ENCODE measurements at places on chromosomes 1 and 21.

DNA sequence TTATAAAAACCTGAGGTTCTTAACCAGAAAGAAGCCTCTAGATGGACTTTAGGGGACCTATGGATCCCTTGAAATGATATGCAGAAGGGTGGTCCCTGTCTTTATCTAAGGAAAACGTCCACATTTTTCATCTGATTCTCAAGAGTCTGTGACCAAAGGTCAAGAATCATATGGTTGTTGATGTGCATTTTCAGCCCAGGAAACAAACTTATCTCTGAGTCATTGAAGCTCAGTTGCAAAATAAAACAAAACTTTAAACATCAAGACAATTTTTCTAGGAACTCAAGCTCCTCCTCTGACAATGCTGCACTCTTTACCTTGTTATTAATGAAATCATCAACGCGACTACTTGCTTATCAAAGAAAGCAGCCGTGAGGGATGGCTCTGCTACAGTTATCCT lies 83.3 kb downstream of the TIAM1 start:
- DNase-seq: no peak

- peak; percentile 13 for DNase-seq
These were observed 90.3 kb upstream of the PAXBP1 start for GRCh38 chr21:32861866-32862265.

DNA sequence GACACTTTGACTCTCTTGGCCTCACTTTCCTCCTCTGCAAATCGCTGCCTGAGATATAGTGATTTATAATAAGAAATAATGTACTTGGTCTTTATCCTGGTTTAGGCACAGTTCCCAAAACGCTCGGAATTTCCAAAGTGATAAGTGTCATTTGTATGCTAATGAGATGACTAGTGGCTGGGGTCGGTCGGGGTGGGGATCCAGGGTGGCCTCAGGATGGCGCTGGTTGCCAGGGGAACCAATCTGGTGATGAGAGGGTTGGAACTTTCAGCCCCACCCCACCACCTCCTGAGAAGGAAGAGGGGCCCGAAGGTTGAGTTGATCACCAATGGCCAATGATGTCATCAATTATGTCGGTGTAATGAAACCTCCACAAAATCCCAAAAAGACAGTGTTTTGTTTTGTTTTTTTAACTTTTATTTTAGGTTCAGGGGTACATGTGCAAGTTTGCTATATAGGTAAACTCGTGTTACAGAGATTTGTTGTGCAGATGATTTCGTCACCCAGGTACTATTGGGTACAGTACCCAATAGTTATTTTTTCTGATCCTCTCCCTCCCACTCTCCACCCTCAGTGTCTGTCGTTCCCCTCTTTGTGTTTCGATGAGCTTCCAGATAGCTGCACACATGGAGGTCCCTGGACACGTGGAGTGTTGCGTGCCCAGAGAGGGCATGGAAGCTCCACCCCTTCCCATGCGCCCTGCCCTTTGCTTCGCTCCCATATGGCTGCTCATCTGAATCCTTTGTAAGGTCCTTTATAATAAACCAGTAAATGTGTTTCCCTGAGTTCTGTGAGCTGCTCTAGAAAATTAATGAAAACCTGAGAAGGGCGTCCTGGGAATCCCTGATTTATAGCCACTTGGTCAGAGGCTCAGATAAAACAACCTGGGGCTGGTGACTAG lies 97.2 kb downstream of the KCNN3 start:
- DNase-seq: no peak

DNA sequence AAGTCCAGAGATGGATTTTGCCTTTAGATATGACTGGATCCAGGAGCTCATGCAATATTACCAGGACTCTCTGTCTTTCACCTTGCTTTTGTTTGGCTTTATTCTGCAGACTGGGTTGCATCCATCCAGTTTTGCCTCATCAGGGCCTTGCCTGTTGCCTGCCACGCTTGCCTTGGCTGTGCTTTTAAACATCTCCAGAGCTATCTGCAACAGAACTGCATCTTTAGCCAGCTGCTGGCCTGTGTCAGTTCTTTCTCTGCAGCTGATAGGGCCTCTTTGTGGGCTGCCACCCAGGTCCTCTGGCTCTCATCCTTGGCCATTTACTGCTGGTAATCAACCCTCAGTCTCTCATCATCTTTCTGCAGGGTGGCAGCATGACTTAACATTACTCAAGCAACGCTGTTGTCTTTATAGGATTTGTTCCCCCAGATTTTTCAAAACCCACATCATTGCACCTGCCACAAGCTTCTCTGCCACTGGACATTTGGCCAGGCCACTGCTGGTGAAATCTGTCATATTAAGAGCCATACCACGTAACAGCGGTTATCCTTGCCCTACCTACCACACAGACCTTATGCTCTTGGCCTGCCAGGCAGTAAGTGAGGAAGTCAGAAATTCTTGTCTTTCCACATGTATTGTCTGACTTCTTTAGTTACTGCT lies 24.4 kb upstream of the HUNK start:
- no peak for DNase-seq

- no peak for DNase-seq
These were observed 69.3 kb downstream of the RPS6KA1 start for GRCh38 chr1:26598890-26599289.

- DNase-seq: no peak
These were observed 36.8 kb downstream of the RAB3GAP2 start for GRCh38 chr1:220235462-220235861.

GRCh38 chr1:27045973-27046558 lies 33.4 kb upstream of the TENT5B start:
- DNase-seq: no peak

GRCh38 chr1:200108659-200109058 lies 81.1 kb downstream of the NR5A2 start:
- DNase-seq: no peak

DNA sequence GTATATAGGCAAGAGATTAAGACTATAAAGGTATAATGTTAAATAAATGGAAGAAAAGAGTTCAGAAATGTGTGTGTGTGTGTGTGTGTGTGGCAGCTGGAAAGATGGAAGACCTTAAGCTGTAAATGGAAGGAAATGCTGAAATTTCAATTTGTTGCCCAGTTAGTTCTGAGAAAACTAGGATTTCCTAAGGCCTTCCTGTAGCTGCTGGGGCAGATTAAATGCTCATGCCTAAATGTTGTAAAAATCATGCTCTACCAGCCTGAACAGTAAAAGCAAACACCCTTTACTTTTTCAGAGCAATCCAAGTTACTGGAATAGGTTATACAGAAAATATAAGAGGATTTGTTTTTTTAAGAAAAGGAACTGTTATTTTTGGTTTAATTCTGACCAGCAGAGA lies 8.3 kb downstream of the ADCY10 start:
- no peak for DNase-seq

DNA sequence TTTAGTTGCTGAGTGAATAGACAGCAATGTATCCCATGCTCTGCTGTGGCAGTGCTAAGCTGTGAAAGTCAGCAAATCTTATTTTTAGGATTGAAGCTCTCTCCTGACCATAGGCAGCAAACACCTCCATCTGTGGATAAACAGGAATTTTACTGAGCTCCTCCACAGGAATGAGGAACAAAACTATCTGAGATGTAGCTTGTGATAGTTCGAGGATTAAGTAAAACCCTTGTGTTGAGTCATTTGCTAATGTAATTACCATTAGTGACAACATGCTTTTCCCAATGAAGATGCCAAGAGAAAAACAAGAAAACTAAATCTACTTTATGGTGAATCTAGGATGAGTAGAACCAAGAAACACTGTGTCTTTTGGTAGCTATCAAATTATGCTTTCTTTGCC lies 122.7 kb downstream of the CLEC20A start:
- no peak for DNase-seq

- DNase-seq: no peak
These were observed 23.1 kb upstream of the IGSF5 start for GRCh38 chr21:39721885-39722284.

GRCh38 chr1:19797827-19798226 lies 1.9 kb downstream of the TMCO4 start:
- no peak for DNase-seq

DNA sequence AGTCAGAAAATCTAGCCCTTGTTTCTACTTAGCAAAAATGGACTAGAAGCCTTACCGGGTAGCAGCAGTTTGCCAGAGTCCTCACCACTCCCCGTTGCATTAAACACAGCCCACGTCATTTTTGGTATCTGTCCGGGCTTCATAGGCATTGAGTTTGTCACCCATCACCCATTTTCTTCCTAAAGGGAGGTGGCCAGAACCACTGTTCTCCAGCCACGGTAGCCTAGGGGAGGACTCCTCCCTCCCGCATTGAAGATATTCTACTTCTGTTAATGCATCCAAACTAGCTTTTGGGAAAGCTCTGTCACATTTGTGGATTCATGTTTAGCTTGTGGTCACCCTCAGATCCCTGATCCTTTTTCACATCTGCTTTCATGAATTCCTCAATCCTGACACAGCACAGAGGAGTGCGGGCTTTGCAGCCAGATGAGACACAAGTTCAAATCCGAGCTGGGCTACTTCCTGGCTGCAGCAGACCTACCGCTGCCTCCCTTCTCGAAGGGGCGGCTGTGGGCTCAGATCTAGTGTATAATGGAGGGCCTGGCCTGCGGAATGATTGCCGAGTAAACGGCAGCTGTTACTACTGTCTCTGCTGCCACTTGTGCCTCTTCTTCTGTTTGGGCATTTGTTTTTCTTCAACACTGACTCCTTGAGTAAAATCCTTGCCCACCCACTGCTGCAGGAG lies 63.2 kb upstream of the EFHD2 start:
- no peak for DNase-seq

DNA sequence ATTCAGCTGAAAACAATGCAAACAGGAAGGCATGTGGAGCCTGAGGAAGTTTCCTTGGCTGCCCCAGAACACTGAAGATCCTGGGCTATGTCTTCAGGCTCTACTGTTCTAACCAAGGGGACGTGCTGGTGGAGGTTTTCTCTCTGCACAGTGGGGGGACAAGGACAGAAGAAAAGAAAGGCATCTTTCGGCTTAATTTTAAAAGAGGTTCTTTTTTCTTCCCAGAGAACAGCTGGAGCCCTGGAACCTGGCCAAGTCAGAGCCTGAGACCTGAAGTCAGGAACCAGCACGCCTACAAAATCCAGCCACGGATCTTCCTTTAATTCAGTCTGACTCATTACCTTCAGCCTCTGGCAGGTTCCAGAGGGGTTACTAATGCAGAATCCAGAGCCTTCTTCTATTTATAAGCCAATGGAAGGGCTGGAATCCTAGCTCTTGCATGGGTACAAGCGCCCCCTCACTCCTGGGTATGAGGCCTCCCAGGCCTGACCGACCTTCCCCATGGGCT lies 19.8 kb downstream of the CTNNBIP1 start:
- peak; percentile 85 for DNase-seq

- DNase-seq: no peak
These were observed 35.8 kb upstream of the CR2 start for GRCh38 chr1:207418351-207418750.

DNA sequence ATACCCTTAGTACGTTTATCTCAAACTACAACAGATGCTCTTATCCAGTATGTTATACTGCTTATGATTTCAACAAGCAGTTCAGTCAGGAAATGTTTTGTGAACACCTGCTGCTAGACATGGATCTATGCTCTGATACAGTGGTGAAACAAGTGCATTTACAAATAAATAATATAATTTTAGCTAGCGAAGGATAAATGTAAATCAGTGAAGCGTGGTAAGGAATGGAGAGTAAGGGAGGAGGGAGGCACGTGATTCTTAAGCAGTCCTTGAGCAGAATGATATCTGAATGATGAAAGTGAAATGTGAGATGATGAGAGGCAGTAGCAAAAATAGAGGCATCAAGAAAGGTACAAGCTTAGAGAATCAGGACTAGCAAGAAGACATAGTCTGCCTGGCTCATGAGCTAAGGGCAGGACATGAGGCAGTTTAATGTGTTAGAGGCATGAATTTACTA lies 6.3 kb downstream of the TSNAX start:
- no peak for DNase-seq

DNA sequence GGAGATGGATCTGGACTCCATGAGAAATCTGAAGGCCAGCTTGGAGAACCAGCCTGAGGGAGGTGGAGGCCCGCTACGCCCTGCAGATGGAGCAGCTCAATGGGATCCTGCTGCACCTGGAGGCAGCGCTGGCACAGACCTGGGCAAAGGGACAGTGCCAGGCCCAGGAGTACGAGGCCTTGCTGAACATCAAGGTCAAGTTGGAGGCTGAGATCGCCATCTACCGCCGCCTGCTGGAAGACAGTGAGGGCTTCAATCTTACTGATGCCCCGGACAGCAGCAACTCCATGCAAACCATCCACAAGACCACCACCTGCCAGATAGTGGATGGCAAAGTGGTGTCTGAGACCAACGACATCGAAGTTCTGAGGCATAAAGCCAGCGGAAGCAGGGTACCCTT lies 601.5 kb upstream of the ZP4 start:
- DNase-seq: no peak

- no peak for DNase-seq
These were observed 1.1 kb downstream of the HOOK1 start for GRCh38 chr1:59815892-59816291.

GRCh38 chr1:47194311-47194710 lies 4.5 kb upstream of the PDZK1IP1 start:
- DNase-seq: no peak

GRCh38 chr1:179761846-179762640 lies 19.0 kb downstream of the FAM163A start:
- no peak for DNase-seq

- DNase-seq: peak; percentile 37
These were observed 2.9 kb downstream of the CRYZ start for GRCh38 chr1:74729741-74730478.

DNA sequence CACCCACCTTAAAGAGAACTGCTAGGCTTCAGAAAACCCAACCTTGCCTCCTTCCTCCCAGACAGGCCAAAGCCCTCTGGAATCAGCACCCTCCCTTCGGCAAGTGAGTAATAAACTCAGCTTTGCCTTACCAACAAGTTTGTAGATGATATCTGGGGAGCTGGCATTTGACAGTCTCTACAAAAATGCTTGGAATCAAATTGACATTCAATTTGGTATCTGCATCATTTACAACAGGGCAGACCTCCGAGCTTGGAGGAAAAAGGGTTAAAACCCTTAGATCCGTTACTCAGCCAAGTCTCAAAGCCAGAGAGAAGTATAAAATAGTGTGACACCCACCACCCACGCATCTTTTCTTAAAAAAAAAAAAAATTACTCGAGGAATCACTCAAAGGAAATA lies 149.3 kb upstream of the EDN2 start:
- no peak for DNase-seq

GRCh38 chr1:43275826-43276620 lies 6.2 kb downstream of the TMEM125 start:
- no peak for DNase-seq

DNA sequence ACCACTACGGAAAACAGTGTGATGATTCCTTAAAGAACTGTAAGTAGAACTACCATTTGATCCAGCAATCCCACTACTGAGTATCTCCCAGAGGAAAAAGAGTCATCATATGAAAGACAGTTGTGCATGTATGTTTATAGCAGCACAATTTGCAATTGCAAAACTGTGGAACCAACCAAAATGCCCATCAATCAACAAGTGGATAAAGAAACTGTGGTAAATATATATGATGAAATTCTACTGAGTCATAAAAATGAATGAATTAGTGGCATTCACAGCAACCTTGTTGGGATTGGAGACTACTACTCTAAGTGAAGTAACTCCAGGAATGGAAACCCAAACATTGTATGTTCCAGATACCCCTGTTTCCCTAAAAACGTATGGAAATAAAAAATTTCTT lies 337.0 kb upstream of the PTBP2 start:
- no peak for DNase-seq

GRCh38 chr1:117782056-117782455 lies 147.4 kb downstream of the GDAP2 start:
- DNase-seq: no peak

- no peak for DNase-seq
These were observed 20.6 kb upstream of the PLEKHA6 start for GRCh38 chr1:204380293-204380831.
